Activated naive CD4-positive, alpha-beta T cell treated with anti-CD3 and anti-CD28 coated beads for 36 hours (primary cell): ENCODE measurements at places on chromosomes 6 and 20. TPM values are rescaled to one million over a fixed set of nuclear protein-coding genes. Genes with fewer than 3 reads are reported as not detected.

ETV7 gene
- total RNA-seq: 0.67 TPM

- no peak for DNase-seq
Observed at GRCh38 chr6:122401104-122401503, 1.7 kb downstream of the HSF2 start.

HLA-G gene
- total RNA-seq: not detected

DCDC2 gene
- not detected for total RNA-seq

DNA sequence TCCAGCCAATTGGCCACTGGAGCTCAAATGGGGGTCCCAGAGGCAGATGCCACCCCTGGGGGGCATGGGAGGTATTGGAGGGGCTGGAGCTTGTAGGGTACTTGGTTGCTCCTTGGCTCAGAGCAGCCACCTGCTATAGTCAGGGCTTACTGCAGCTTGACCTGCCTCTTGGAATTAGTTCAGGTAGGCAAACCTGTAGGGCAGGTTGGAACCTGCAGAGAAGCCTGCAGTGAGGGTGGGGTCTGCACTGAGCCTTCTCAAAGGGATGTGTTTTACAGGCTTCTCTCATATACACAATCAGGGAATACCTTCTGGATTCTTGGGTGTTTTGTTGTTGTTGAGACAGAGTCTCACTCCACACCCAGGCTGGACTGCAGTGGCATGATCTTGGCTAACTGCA, 94.2 kb upstream of the MYL9 start:
- DNase-seq: no peak

DNA sequence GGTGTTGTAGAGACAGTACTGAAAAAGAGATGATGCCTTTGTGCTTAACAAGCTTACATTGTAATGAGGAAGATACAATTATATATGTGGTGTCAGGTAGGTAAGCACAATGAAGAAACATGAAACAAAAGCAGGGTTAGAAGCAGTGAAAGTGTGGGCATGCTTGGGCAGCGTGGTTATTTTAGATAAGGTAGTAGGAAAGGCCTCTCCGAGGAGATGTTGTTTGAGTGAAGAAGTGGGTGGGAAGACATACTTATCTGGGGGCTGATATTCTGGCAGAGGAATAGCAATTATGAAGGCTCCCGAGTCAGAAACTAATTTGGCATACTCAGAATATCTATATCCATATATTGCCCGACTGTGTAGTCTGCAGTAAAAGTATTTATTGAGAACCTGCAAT, 4.7 kb downstream of the CDKAL1 start:
- no peak for DNase-seq

DNA sequence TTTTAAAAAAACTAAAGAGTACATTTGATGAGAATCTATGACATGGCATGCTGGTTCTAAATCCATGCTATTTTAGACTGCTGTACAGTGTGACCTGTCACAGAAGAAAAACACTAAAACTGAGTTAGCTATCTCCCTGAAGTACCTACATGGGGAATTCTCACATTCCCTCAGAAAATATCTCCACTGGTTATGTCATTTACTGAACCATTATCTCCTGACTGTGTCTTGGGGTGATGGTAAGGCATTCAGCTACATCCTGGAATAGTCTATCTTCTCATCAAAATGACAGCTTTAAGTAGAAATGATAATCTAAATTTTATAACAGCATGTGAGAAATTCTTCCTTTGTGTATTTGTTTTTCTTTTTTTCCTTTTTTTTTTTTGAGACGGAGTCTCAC, 172.1 kb upstream of the HTR1E start:
- no peak for DNase-seq

ARMH2 gene
- total RNA-seq: not detected

ALDH8A1 gene
- total RNA-seq: 0.24 TPM

GRCh38 chr20:50608750-50609104, 82.6 kb downstream of the RIPOR3 start:
- DNase-seq: no peak

- no peak for DNase-seq
Observed at GRCh38 chr6:145830612-145831011, 16.0 kb upstream of the FBXO30 start.

MEP1A gene
- not detected for total RNA-seq

MICB gene
- total RNA-seq: 21.4 TPM

DUSP15 gene
- not detected for total RNA-seq

DNA sequence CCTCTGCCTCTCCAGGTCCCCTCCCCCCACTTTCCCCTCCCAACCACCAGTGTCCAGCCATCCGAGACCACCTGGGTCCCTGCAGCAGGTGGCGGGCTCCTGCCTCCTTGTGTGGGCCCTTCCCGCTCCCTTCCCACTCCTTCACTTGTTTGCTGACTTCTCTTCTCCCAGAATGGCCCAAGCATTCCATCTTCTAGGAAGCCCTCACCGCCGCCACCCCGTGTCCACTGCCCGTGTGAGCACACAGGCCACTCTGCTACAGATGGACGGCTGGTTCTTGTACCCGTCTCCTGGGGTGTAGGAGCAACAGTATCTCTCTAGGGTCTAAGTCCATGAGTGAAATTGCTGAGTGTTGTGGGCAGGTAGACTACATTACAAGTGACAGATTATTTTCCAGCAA, 15.0 kb downstream of the BPHL start:
- no peak for DNase-seq

SIRPB1 gene
- 2.0 TPM for total RNA-seq

DNA sequence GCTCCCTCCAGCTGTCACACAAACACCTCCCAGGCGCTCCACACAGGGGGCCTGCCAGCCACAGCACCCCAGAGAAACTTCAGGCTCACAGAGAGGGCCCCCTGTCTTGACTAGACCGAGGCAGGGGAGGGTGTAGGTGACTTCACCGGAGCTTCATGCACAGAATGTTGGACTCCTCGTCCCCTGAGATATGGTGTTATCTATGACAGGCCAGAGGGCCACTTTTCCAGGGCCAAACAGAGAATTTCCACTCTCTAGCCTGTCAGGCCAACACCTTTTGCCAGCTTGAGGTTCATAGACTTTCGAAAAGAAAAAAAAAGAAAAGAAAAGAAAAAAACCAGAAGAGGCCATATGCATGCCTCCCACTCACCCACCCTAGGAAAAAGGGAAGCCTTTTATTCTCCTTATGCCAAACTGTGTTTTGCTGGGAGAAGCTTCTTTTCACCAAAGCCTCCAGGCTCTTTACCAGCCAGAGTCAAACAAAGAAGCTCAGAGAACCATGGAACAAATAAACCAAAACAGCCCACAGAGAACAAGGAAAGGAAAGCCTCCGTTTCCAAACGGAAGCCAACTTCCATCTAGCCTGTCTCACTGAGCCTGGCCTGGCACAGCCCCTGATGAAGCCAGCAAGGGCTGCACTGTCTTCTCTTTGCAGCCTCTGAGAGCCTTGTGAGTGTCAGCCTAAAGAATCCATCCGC, 313.2 kb upstream of the JARID2 start:
- DNase-seq: no peak

CCN6 gene
- not detected for total RNA-seq
